Suppressor macrophage treated with lipopolysaccharide for 4 hours (primary cell): ENCODE measurements at places on chromosomes 2 and 18.
A peak's percentile ranks its signal among the peaks of the same experiment; 100 is the strongest.

- DNase-seq = no peak
Measured at GRCh38 chr2:101433465-101433864, 41.4 kb downstream of the RFX8 start.

DNA sequence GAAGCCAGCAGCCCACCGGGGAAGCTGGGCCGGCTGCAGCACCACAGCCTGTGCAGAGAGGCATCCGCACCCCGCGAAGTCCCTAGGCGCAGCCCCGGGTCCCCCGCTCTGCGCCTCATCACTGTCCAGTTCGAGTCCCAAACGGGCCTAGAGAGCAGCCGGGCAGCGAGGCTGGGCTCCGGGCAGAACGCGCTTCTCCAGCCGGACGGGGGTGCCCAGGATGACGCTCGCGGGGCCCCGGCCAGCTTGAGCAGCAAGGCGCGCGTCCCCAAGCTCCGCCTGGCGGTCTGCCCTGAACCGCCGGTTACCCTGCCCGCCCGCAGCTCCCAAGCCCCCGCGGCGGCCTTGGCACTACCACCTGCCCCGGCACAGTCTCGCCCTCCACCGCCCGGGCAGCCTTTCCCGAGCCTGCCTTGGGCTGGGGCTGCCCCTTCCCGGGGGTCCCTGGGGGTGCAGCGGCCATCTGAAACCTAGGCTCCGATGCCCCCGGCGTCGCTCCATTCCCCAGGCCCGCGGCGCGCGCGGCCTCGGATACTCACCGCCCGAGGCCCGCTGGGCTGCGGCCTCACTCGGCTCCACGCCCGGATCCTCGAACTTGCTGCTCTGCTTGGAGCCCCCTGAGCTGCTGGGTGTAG, 591 bp downstream of the SLC16A14 start:
- peak; percentile 49 for DNase-seq

DNA sequence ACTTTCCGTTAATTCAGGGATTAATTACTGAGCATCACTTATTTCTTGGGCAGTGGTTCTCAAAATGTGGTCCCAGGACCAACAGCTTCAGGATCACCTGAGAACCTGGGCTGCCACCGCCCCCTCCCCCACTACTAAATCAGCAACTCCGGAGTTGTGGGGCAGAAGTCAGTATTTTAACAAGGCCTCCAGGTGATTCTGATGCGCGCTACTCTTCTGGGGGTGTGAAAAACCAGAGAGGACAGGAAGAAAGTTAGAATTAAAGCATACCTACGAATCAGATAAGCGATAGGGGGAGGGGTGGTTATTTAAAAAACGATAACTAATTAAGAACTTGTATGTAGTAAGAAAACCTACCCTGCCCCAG, 319 bp downstream of the ZSCAN30 start:
- no peak for DNase-seq

DNA sequence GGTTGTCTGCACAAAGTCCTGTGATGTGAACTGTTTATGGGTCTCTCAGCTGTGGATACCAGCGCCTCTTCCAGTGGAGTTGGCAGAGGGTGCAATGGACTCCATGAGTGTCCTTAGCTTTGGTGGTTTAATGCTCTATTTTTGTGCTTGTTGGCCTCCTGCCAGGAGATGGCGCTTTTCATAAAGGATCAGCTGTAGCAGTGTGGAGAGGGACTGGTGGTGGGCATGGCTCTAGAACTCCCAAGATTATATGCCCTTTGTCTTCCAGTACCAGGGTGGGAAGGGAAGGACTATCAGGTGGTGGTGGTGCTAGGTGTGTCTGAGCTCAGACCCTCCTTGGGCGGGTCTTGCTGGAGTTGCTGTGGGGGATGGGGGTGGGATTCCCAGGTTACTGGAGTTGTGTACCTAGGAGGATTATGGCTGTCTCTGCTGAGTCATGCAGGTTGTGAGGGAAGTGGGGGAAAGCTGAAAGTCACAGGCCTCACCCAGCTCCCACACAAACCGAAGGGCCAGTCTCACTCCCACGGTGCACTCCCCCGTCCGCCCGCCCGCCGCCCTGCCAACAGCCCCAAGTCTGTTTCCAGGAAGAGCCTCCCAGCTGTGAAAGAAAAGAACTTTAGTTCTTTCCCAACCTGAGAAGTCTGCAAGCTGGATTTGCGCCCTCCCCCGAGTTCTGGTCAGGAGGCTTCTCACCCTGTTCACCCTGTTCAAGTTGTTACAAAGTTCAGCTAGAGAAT, 108.1 kb downstream of the MARCO start:
- peak; percentile 7 for DNase-seq

DNA sequence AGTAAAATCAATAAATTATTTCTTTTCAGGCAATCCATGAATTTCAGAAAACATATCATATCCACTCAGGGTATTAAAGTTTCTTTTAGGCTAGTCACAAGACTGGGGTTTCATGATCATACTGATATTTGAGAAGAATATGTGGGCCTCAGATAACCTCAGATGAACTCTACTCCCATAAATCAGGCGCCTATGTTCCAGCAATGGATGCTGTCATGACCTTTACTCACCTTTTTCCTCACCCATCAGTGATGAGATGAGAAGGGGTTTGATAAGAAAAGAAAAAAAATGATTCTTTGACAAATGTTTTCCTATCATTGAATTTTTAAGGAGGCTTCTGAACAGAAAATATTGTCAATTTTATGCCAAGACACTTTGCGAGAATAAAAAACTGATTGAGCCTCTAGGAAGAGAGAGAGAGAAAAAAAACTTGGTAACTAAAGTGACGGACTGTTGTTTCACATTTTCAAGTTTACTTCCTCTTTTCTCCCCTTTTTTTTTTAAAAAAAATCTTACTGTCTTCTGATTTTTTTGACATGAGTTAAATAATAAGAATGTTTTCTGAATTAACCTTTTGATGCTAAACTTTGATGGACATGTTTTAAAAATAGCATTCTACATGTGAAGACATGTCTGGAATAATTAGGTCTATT, 309.1 kb upstream of the MAP2 start:
- no peak for DNase-seq

GRCh38 chr2:138356178-138356577, 145.4 kb upstream of the SPOPL start:
- no peak for DNase-seq

DNA sequence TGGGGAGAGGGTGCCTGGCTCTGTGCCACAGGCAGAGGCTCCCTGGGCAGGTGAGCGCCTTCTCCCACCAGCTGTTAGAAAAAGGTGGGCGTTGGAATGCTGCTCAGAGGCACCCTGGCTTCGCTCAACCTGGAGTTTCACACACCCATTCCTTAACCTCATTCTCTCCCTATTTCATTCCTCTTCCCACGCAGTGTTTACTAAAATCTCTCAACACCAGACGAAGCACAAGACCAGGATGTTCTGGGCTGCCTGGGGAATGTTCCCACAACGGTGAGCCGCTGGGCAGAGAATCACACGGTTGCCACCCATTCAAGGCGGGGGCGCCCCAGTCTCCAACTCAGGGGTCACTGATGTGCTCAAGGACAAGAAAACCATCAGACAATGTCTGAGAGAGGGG, 64.5 kb downstream of the TGFA start:
- no peak for DNase-seq

- DNase-seq = no peak
Measured at GRCh38 chr2:148968301-148968700, 70.2 kb upstream of the LYPD6B start.

DNA sequence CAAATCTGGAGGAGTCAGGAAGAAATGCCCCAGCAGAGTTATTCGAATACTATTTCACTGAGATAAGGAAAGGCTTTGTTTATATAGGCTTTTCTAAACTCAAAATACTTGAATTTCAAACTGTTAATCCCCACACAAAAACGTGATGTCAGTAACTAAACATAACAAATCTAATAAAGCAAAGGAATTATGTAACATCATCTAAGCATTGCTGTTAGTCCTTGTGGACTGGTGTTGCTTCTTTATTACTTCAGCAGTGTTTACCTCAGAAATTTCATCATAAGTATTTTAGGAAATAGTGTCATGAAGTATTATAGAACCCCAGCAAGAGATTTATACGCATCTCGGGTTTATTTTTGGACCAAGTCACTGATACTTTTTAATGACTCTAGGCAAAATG, 19.7 kb upstream of the SANBR start:
- DNase-seq = peak; percentile 32

DNA sequence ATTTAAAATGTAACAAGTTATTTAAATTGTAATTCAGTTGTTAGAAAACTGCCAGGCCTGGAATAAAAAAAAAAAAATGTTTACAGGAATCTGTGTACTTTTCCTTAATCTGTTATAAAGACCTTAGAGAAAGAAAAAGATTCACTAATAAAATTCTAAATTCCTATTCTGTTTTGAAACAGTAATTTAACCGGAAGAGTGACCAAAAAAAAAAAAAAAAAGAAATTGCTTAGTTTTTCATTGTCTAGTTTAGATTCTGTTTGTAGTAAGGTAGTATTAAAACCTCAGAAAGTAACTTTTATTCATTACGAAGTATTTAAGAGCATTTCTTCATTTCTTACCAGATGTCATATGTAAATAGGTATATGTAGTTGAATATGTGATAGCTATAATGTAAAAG, 2.5 kb downstream of the REL start:
- DNase-seq = no peak

- no peak for DNase-seq
Measured at GRCh38 chr2:238518172-238518820, 91.6 kb downstream of the ASB1 start.

- DNase-seq = no peak
Measured at GRCh38 chr2:221308507-221309066, 263.5 kb downstream of the EPHA4 start.

DNA sequence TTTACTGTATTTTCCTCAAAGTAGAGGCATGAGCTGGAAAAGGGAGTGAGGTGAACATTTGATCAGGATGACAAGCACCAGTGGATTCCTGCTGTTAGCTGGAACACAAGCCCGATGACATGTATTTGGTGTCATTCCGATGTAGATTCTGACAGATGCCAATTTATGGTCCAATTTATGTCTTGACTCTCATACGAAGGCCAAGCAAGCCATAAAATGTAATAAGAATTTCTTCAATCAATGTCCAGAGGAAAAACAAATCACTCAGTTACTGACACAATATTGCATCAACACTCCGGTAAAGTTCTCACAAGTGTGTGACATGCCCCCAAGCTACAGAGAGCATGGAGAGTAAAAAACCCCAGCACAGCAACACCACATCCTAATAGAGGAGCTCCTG, 138.3 kb upstream of the ZNF521 start:
- no peak for DNase-seq

- no peak for DNase-seq
Measured at GRCh38 chr2:228827056-228827700, 443.9 kb downstream of the PID1 start.

- no peak for DNase-seq
Measured at GRCh38 chr18:43757273-43757672, 480.0 kb upstream of the SYT4 start.

- no peak for DNase-seq
Measured at GRCh38 chr2:76180676-76181075, 470.0 kb upstream of the GCFC2 start.

DNA sequence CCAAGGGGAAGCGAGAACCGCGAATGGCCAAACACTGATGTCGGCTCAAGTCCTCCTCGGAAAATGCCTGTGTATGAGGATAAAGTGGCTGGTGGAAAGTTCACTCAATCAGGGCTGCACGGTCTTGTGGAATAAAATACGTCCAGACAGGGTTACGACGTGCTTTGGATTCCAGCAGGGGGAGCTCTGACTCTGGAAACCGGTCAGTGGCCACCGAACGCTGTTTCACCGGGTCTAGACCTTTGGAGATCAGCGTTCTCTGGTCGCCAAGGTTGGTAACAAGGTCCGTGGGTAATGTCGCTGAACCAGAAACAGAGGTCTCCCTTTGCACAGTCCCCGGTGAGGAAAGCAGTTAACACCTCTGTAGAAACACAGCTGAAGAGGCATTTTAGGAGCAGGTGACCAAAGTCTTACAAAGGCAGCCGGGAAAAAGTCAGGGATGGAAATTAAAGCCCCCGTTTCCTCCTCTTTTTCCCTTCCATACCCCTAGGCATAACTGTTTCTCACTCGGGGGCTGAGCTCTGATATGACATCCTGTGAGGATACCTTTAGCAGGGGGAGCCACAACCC, 47.8 kb downstream of the CDCA7 start:
- peak; percentile 88 for DNase-seq

DNA sequence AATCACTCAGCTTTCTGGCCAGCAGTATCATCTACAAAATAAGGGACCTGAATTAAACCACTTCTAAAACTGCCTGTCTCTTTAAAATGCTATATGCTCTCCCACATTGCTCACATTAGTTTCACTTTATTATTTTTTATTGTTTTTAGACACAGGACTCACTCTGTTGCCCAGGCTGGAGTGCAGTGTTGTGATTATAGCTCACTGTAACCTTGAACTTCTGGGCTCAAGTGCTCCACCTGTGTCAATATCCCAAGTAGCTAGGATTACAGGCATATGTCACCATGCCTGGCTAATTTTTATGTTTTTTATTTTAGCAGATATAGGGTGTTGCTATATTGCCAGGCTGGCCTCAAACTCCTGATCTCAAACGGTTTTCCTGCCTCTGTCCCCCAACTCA, 591.3 kb upstream of the ZNF804A start:
- no peak for DNase-seq

GRCh38 chr2:241768850-241769249, 7.8 kb upstream of the GAL3ST2 start:
- no peak for DNase-seq

- DNase-seq = no peak
Measured at GRCh38 chr2:202102425-202103000, 29.5 kb downstream of the KIAA2012 start.

- no peak for DNase-seq
Measured at GRCh38 chr2:217809736-217810135, 193.1 kb downstream of the TNS1 start.

GRCh38 chr2:160295519-160296207, 95.6 kb upstream of the ITGB6 start:
- no peak for DNase-seq

DNA sequence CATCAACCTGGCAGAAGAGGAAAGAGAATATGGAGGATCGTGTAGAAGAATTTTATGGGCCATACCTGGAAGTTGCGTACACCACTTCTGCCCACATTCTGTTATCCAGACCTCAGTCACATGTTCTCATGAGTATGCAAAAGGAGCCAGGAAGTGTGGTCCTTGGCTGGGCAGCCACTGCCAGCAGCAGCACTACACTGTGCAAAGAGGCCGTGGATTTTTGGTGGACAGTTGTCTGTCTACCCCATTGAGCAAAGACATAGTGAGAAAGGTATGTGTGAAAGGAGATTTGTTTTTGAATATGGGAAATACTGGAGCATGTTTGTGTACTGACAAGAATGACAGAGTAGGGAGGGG, 68.1 kb downstream of the SDC1 start:
- DNase-seq = no peak
